ENCODE measurements at places on chromosomes 4 and X. TPM values are rescaled to one million over a fixed set of nuclear protein-coding genes. Genes with fewer than 3 reads are reported as not detected.

Gene SPANXN4
- not detected for total RNA-seq

Gene RHOXF2
- total RNA-seq = not detected

Gene FOXR2
- total RNA-seq = not detected

Gene EPHA5
- not detected for total RNA-seq

Gene CSAG1
- total RNA-seq = not detected

Gene SYTL5
- 0.06 TPM for total RNA-seq

Gene SSX4
- not detected for total RNA-seq

Gene RRH
- 0.42 TPM for total RNA-seq

Gene HMGN5
- 2.8 TPM for total RNA-seq

Gene CXCL5
- not detected for total RNA-seq

Gene MAGEA11
- not detected for total RNA-seq

Gene HSFX3
- not detected for total RNA-seq

Gene VEGFD
- not detected for total RNA-seq

Gene INTU
- total RNA-seq = 0.15 TPM

Gene CCNA2
- total RNA-seq = 86.2 TPM

Gene PABPC5
- not detected for total RNA-seq

Gene TKTL2
- total RNA-seq = not detected

Gene STOX2
- total RNA-seq = not detected

Gene MAGEC3
- not detected for total RNA-seq

Gene PABPC1L2B
- total RNA-seq = not detected

Gene SLC10A6
- not detected for total RNA-seq

Gene DRD5
- not detected for total RNA-seq

Gene CCDC158
- not detected for total RNA-seq

Gene RNF150
- total RNA-seq = 0.11 TPM

Gene PPEF2
- total RNA-seq = 0.24 TPM

Gene RIBC1
- total RNA-seq = 0.71 TPM

Gene DGKK
- not detected for total RNA-seq

Gene STK32B
- total RNA-seq = not detected

Gene MAGEA2B
- total RNA-seq = not detected

Gene SERTM2
- total RNA-seq = not detected

Gene ARMCX1
- total RNA-seq = 0.64 TPM

Gene ARMCX2
- 3.7 TPM for total RNA-seq

Gene ARX
- total RNA-seq = not detected

Gene NAA11
- total RNA-seq = not detected

Gene TCEAL6
- not detected for total RNA-seq

Gene C4orf17
- not detected for total RNA-seq

Gene FAM184B
- not detected for total RNA-seq

Gene RBM46
- not detected for total RNA-seq

Gene TCEANC
- 3.5 TPM for total RNA-seq

Gene CTSO
- 2.7 TPM for total RNA-seq

Gene CXXC4
- not detected for total RNA-seq

Gene DAPP1
- total RNA-seq = 58.4 TPM

Gene CFAP99
- total RNA-seq = 0.26 TPM

Gene JADE3
- 1.3 TPM for total RNA-seq

Gene KCNIP4
- total RNA-seq = not detected

Gene FAM53A
- total RNA-seq = 2.6 TPM

Gene CT45A1
- not detected for total RNA-seq

Gene PRDM5
- total RNA-seq = 0.52 TPM

Gene SLC4A4
- 0.76 TPM for total RNA-seq

Gene BANK1
- total RNA-seq = 0.50 TPM

Gene RAB41
- total RNA-seq = not detected

Gene FRMPD3
- not detected for total RNA-seq

Gene BOD1L1
- total RNA-seq = 40.9 TPM

Gene LAP3
- 58.8 TPM for total RNA-seq

All from activated T-helper 17 cell treated with anti-CD3 and anti-CD28 coated beads, Interleukin-2, amount 50 U/mL, for 72 hours (primary cell).